ENCODE measurements at places on chromosomes 7 and 10.

DNA sequence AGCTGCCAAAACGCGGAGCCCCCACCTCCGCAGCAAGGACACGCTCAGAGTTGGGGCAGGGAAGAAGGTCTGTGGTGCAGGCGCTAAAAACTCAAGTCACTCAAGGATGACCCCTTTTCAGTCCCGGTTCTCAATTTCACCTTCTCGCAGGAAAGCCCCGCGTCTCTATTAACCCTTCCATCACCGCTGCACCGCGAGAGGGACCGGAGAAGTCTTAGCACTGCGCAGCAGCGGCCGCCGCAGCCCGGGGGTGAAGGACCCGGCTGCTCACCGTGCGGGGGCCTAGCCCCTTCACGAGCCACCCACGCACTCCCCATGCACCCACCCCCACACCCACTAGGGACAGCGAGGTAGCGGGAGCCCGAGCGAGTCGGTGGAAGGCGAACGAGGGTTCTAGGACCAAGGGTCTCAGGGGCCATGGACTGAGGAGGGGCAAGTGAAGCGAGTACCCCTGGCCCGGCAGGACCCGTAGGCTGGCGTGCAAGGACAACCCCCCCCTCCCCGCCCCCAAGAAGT, 162.9 kb downstream of the SH3PXD2A start:
- no peak for DNase-seq

GRCh38 chr10:113993489-113993991, 50.1 kb upstream of the ADRB1 start:
- no peak for DNase-seq

- no peak for DNase-seq
These were observed 104.7 kb upstream of the EEPD1 start for GRCh38 chr7:36048141-36048901.

GRCh38 chr7:7108931-7109330, 73.4 kb upstream of the C1GALT1 start:
- DNase-seq = no peak

GRCh38 chr7:28163949-28164348, 16.6 kb downstream of the JAZF1 start:
- no peak for DNase-seq

- no peak for DNase-seq
These were observed at the start of gene FAM180A for GRCh38 chr7:135748770-135749169. Gene FAM180A (minus strand): TSS chr7:135748813. CDS start chr7:135748580, 233 bp downstream.
